Stimulated activated CD4-positive, alpha-beta T cell treated with anti-CD3 and anti-CD28 coated beads, TNF-alpha, amount 100 ng/mL, for 24 hours (primary cell): ENCODE measurements at places on chromosomes 5 and 9.
A peak's percentile ranks its signal among the peaks of the same experiment; 100 is the strongest.

DNA sequence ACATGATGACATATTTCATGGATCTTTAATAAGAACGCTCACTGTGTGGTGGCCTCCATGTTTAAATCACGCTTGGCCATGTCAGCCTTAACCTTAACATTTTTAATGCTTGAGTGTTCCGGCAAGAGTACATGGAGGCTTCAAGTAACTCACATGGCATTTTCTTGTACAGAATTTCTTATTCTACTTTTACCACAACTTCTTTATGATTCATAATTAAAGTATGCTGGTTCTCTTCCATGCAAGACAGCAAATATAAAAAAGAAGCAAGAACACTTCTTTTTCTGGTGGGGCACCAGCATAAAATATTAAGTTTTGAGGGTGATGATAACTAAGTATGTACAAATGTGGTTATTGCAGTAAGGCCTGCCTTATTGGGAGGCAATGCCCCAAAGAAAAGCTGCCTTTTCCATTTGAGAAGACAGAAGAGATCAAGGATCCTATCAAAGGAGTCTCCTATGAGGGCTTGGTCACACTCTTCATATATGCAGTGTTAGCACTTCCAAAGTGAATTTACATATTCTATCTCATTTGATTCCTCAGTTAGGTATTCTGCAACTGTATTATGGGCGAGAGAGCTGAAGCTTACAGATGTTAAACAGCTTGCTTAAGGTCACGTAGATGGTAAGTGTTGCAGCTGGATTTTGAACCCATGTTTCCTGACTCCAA lies 382.7 kb upstream of the MEF2C start:
- no peak for DNase-seq

- peak; percentile 70 for DNase-seq
Measured at GRCh38 chr9:127698985-127699670, 7.7 kb upstream of the CFAP157 start.

GRCh38 chr5:59152701-59153245 lies 569.9 kb downstream of the RAB3C start:
- DNase-seq = no peak

GRCh38 chr5:30959238-30959637 lies 234.2 kb upstream of the CDH6 start:
- DNase-seq = no peak

- no peak for DNase-seq
Measured at GRCh38 chr9:76456202-76456926, 2.6 kb upstream of the GCNT1 start.
